ENCODE measurements at places on chromosomes 5 and 9.

GRCh38 chr5:115542651-115543364 is 1.8 kb downstream of the FEM1C start:
- DNase-seq: no peak

DNA sequence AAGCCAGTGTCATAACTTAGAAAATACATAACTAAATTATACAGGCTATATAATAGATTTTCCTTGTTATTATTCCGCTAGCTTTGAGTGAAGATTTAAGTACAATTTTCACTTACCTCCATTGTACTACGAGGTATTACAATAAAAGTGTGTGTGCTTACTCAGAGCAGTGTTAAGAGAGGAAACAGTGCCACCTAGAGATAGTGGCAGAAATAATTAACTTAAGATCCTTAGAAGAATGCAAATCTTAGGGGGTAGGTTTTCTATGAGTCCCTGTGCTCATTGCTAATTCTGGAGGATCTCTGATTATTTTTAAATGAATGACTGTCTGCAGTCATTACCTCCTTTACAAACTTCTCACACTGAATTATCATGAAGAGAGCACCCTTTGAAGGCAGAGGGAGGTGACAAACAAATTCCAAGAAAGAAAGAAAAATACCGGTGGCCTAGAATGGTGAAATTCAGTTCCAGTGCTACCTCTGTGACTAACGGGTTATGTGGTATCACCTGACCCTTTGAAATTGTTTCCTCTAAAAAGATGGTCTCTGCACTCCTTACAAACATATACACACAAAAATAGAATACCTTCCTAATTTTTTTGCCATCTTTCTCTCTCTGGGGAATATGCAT is 379.8 kb downstream of the TRIM36 start:
- DNase-seq: no peak

- no peak for DNase-seq
Measured at GRCh38 chr9:100355561-100355960, 2.8 kb upstream of the TEX10 start.

DNA sequence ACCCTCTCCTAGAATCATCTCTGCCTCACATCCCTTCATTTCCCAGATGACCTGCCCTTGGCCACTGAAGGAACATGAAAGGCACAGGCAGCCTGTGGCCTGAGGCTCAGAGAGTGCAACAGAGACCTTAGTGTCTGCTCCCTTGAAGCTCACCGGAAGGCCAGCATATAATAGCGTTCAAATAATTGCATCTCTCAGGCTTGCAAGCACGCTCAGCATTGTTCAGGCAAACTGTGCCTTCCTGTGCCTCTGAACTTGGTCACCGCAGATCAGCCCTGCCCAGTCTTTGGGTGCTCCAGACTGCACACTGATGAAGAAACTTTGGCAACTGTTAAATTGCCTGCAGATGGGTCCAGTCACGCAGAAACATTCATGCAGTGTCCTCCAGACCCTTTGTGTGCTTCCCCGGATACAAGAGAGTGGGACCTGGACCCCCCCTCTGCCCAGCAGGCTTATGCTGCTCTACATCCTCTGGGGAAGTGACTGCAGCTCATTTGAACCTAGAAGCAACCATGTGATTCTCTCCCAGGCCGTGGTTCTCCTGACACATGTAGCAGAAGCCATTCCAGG is 216.0 kb upstream of the ANKRD55 start:
- peak; percentile 75 for DNase-seq

- no peak for DNase-seq
Measured at GRCh38 chr5:176908675-176909368, 9.7 kb upstream of the HK3 start.

GRCh38 chr9:74496819-74497747 is at the start of gene RORB:
Gene RORB, plus strand, starts transcription at chr9:74497335. Its CDS starts 642 bp downstream, at chr9:74497977.
- DNase-seq: peak; percentile 94

GRCh38 chr9:96460470-96460869 is 10.5 kb downstream of the HABP4 start:
- DNase-seq: no peak

GRCh38 chr9:115192835-115193525 is 75.0 kb upstream of the TNC start:
- no peak for DNase-seq

GRCh38 chr9:17394881-17395510 is 183.9 kb upstream of the SH3GL2 start:
- DNase-seq: no peak

- DNase-seq: no peak
Measured at GRCh38 chr9:93984860-93985259, 29.7 kb upstream of the BARX1 start.

GRCh38 chr9:107260437-107261081 is 22.5 kb upstream of the RAD23B start:
- DNase-seq: no peak

GRCh38 chr9:130959809-130960334 is 20.8 kb upstream of the FIBCD1 start:
- no peak for DNase-seq

DNA sequence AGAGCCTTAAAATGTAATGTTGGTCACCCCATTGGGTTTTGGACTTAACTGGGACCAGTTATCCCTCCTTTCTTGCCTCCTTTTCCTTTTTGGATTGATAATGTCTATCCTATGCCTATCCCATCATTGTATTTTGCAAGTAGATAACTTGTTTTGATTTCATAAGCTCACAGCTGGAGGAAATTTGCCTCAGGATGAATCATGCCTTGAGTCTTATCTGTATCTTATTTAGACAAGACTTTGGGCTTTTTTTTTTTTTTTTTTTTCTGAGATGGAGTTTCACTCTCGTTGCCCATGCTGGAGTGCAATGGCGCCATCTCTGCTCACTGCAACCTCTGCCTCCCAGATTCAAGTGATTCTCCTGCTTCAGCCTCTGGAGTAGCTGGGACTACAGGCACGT is 443.3 kb downstream of the DNAH5 start:
- no peak for DNase-seq

DNA sequence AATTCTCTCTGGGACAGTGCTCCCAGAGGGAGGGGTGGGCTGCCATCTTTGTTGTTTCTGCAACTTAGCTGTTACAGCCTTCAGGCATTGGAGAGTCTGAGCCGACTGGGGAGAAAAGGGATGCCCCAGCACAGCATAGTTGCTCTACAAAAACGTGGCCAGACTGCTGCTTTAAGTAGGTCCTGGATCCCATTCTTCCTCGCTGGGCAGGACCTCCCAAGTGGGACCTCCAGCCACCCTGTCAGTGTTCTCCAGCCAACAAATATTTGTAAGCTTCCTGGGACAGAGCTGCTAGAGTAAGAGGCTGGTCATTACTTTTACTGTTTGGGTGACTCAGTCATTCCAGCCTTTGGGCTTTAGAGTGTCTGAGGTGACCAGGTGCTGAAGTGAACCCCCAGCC is 292.7 kb upstream of the NREP start:
- DNase-seq: no peak

GRCh38 chr5:143547342-143547741 is 143.9 kb upstream of the NR3C1 start:
- DNase-seq: no peak

DNA sequence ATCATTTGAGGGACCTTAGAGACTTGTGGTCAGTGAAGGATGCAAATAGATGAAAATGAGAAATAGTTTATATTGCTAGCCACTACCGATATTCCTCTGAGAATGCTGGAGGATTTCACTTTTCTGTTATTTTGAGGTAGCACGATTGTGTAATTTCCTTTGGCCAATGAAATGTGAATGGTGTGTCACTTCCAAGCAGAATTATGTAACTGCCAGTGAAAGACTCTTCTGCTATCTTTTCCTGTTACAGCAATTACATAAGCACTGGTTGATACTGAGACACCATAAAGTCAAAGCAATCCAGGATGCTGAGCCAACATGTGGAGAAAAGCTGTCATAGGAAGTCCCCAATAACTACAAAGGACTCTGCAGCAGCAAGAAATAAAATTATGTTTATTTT is 3.6 kb upstream of the PCDHA2 start:
- DNase-seq: no peak

DNA sequence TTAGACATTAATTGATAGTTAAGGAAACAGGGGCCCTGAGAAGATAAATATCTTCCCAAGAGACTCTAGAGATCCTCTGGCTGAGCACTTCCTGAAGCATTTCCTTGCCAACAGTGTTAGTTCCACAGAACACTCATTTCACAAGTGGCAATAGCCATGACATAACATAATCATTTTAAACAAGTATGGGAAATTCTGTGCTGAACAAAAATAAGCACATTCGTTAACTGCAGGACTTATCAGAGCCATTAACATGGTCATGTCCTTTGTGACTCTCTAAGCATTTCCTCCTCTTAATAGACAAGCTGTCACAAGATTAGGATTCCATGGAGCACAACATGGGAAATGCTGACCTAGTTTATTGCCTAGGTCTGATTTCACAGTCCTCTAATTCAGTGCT is 184.9 kb downstream of the SNX18 start:
- no peak for DNase-seq

DNA sequence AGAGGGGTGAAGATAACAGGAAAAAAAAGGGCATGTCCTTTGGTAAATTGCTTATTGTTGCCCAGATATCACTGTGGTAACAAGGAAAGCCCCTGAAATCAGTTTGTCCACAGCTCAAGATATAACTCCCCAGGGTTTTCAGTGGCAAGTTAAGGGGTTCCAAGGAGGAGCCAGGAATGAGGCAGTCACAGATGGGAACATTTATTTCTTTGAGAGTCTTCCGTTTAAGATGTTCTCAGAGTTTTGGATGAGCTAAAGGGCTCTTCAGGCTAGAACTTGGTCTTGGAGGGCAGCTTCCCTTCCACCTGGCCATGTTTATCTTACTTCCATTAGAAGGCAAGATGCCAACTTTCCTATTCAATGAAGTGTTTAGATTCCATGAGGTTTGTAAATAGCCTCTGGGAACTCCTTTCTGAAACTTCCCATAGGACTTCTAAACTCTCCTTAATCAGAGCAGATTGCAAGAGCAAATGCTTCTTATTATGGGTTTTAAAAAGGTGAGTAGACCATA is 277.6 kb upstream of the TNC start:
- DNase-seq: no peak

DNA sequence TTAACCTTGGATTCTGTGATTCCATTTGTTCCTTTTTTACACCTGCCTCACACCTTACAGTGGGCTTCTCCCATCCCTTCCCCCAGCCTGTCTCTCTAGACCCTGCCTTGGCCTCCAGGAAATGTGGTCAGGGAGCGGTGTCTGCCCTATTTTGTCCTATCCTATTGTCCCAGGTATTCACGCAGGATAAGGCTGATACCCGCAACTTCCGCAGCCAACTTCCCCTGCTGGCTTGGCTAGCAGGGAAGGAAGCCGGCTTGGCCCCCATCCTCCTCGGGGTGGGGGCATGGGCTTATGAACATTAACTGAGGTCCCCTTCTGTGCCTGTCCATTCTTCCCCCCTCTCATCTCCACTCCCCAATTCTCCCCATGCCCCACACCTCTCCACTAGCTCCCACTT is 3.5 kb downstream of the CSF1R start:
- DNase-seq: no peak

GRCh38 chr5:79845448-79846197 is 145.4 kb downstream of the MTX3 start:
- DNase-seq: no peak

- no peak for DNase-seq
Measured at GRCh38 chr5:76638479-76638878, 15.3 kb upstream of the F2RL2 start.

DNA sequence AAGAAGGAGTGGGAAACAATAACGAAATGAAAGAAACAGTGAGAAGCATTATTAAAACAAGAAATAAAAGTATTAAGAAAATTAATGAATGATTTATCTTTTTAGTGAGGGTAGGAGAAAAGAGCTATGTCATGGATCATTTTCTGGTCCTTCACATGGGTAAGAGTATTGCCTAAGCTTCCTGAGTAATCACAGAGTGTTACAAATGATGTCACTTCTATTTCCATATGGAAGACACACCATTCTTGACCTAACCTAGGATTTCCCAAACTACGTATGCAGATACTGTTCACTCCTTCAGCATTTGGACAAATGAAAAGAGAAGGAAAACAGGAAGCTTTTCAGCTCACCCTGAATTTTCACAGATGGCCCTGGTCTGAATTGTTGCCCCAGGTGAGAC is 3.3 kb upstream of the TSLP start:
- DNase-seq: no peak

DNA sequence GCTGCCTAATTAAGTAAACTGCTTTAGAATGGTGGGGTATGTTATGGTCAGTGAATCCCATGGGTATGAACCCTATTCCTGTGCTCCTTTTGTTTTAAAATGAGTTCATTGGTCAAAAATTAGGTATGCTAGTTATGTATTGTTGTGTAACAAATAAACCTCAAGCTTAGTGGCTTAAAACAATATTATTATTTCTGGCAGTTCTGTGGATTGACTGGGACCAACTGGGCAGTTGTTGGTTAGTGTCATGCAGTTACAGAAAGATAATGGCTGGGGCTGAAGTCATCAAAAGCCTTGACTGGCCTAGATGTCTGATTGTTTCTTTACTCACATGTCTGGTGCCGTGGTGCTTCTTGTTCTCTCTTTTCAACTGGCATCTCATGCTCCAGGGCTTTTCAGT is 8.9 kb upstream of the PTAR1 start:
- no peak for DNase-seq

DNA sequence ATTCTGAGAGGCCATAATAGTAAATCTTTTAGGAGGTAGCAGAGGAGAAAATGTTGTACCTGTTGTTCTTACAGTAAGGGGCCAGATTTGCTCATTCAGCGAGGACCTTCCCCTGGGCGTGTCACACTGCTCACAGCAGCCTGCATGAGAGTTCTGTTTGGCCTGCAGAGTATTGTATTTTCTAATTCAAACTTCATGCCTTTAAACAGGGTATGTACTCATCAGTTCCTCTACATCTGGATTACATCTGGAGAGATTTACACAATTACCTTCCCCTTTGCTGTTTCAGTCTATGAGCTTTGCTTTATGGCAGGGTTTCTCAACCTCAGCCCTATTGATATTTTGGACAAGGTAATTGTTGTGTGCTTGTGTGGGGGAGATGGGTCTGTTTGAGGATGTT is 170.9 kb upstream of the STK32A start:
- DNase-seq: no peak

- DNase-seq: no peak
Measured at GRCh38 chr5:32303755-32304120, 9.0 kb downstream of the MTMR12 start.

- no peak for DNase-seq
Measured at GRCh38 chr5:149497357-149497756, 53.9 kb downstream of the CSNK1A1 start.

- peak; percentile 85 for DNase-seq
Measured at GRCh38 chr5:77076961-77077828, 9.9 kb downstream of the ZBED3 start.

All from retina (tissue), 1 donor.